Activated naive CD4-positive, alpha-beta T cell treated with anti-CD3 and anti-CD28 coated beads, Interleukin-2, amount 50 U/mL, for 72 hours (primary cell): ENCODE measurements at places on chromosomes 5 and 9. TPM values are rescaled to one million over a fixed set of nuclear protein-coding genes. Genes with fewer than 3 reads are reported as not detected.

Gene FBP2
- not detected for total RNA-seq

Gene TRPM6
- 0.31 TPM for total RNA-seq

Gene PCDHGB5
- not detected for total RNA-seq

Gene FREM1
- total RNA-seq: 0.23 TPM

Gene SFXN1
- 351 TPM for total RNA-seq

Gene LHX6
- total RNA-seq: 0.10 TPM

Gene LCN15
- not detected for total RNA-seq

Gene NUTM2G
- not detected for total RNA-seq

Gene LOX
- total RNA-seq: 0.62 TPM

Gene SLC45A2
- 0.33 TPM for total RNA-seq

Gene TAF11L10
- not detected for total RNA-seq

Gene PDZD2
- total RNA-seq: 0.08 TPM

Gene HAUS6
- total RNA-seq: 35.3 TPM

Gene S1PR3
- total RNA-seq: 0.07 TPM

Gene MGAT4B
- 23.7 TPM for total RNA-seq

Gene BTNL8
- total RNA-seq: not detected

Gene PPP2CA
- 133 TPM for total RNA-seq
